CD14-positive monocyte (primary cell): ENCODE measurements at places on chromosomes 16 and 17.

GRCh38 chr17:29461483-29462206 is 71.5 kb downstream of the TAOK1 start:
- no peak overlapping the region for H3K4me3 ChIP-seq
- H3K27me3 ChIP-seq, result no peaks in the 10 kb centered on the region
- H3K36me3 ChIP-seq, result peaks cover 59% of the 10 kb centered on the region
- no peak for DNase-seq

DNA sequence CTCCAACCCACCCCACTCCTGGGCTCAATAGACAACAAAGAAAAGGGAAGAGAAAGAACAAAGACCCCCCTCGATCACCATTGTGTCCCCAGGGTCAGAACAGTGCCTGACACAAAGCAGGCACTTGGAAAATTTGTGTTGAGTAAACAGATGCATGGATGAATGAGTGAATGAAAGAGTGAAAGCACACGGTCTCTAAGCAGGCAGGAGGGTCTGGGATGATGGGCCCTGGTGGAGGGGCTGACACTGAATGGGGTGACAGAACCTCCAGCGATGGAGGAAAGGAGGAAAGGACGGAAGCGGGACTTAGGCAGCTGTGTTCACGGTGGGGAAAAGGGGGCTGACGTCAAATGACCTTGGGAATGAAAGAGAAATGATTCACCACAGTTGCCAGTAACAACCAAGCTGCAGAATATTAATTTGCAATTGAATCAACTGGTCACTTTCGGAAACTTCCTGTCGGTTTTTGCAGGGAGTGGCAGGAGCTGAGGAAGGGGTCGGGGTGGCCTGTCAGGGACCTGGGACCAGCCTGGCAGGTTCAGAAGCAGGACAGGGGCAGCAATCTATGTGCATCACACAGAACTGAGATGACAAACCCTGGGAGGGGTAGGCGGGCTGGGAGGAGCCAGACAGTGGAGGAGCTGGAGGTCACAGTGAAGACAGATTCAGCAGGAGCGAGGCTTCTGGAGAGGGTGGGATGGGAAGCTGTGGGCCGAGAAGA is 6.7 kb upstream of the GAST start:
- no peaks in the 10 kb centered on the region for H3K27me3 ChIP-seq
- no peak overlapping the region for H3K27ac ChIP-seq
- no peak for DNase-seq
- H3K4me3 ChIP-seq, result no peak overlapping the region
- no peaks in the 10 kb centered on the region for H3K4me1 ChIP-seq
- no peaks in the 10 kb centered on the region for H3K36me3 ChIP-seq

- no peaks in the 10 kb centered on the region for H3K36me3 ChIP-seq
- no peak overlapping the region for H3K4me3 ChIP-seq
- no peaks in the 10 kb centered on the region for H3K27me3 ChIP-seq
- no peak for DNase-seq
Measured at GRCh38 chr17:10812674-10813073, 8.8 kb upstream of the TMEM238L start.

DNA sequence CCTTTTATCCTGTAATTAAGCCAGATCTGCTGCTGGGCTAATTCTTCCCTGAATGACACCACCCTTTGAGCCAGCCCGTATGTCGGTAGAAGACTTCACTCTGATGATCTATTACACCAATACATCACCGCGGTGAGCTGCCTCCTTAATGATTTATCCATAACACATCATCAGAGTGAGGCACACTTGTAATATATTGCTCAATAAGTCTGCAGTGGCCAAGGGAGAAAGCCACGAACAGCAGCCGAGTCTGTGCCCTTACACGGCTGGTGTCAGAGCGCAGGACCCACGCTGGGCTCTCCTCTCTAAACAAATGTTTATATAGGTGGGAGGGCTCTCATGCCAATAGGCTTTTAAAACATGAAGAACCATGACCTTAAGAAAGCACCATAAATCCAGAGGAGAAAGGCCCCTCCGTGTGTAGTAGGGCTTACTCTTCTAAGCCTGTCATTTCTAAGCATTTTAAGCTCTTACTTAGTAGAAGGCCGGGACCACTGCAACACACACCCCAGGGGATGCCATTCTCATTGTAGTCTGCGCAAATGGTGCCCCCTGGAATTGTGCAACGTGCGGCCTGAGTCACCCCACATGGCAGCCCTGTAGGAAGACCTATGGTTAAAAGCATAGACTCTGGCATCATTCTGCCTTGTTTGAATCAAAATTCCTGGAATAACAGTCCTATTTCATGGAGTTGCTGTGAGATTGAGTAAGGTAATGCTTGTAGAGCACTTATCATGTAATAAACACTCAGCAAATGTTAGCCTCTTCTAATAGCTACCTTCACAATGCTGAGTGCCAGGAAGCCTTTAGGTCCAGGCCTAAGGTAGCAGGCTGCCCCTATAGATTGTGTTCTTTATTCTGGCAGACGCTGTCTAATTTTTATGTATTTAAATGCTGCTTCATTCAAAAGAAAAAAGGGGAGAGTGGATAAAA is 26.1 kb downstream of the MRPS23 start:
- no peak for DNase-seq
- no peaks in the 10 kb centered on the region for H3K36me3 ChIP-seq
- H3K4me1 ChIP-seq, result no peaks in the 10 kb centered on the region
- H3K4me3 ChIP-seq, result no peak overlapping the region
- no peak overlapping the region for H3K27ac ChIP-seq

DNA sequence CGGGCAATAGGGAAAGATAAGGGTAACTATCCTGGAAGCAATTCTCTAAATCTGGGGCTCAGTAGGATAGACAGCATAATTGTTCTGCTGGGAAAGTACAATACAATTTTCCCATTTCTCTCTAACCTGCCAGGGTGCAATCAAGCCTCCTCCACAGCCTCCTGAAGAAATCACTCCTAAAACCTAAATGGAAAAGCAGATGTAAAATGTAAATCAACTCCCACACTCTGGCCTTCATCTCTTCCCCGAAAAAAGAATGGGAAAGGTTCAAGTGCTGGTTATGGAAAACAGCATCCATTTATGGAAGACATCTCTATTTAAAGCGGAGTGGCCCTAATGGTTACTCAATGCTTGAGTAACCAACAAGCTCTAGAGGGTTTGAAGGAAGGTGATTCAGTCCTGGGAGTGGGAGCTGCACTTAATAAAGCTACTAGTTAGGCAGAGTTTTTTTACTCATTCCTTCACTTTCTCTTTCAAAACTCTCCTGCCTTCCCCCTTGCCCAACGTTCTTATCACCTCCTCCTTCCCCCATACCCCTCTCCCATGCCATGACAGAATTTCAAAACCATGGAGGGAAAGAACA is 5.1 kb downstream of the MMD start:
- DNase-seq, result peak; percentile 22
- no peak overlapping the region for H3K27ac ChIP-seq
- H3K4me3 ChIP-seq, result no peak overlapping the region
- no peaks in the 10 kb centered on the region for H3K27me3 ChIP-seq
